ENCODE measurements at places on chromosomes 11 and 22.

GRCh38 chr11:38019072-38019775 lies 1421.2 kb upstream of the RAG2 start:
- no peak for DNase-seq

DNA sequence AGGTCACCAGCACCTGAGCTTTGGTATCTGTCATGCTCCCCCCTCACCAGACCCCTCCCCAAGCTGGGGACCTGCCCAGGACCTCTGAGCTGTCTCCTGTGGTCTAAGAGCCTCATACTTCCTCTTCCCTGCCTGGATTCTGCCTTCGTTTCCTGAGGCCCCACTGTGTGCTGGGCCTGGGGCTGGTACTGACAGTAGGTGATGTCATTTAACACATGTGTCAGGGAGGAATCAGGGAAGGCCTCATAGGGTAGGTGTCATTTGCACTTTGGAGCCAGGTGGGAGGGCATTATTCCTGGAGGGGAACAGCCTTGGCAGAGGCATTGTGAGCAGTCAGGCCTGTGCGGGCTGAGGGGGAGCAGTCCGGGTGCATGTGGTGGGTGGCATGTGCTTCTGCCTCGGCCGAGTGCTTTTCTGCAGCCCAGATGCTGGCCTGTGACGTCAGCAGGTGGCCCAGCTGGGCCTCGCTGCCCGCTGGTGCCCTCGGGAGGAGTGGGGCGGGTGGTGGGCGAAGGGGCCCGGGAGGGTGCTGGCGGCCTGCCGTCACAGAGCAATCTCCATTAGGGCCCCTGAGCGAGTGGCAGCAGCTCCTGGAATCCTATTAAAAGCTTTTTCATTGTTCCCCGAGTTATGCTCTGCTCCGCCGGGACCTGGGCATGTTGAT lies 9.1 kb downstream of the FLRT1 start:
- DNase-seq, result no peak

DNA sequence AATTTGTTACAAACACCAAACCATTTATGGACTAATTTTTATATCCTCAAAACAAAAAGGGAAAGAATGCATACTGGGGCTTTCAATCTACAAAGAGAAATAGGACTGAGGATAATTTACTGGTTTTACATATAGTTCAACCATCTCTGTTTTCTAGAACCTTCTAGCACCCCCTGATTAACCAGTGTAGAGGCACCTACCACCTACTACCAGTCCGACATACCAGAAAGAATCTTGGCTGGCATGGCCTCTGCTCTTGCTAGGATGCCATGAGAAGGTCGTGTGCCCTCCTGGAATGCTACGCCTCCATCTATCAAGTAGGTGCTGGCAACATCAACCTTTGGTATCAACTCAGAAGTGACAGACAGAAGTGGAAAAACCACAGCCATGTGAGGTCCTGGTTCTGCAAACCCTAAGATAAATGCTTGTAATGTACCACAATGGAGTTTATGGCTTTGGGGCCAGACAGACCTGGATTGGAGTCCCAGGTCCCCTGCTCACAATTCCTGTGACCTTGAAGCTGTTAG lies 28.2 kb downstream of the MYH9 start:
- DNase-seq, result no peak

- DNase-seq, result no peak
Measured at GRCh38 chr22:22397292-22397870, 111.2 kb downstream of the ZNF280B start.

- DNase-seq, result no peak
Measured at GRCh38 chr22:48842583-48842945, 985.1 kb downstream of the BRD1 start.

GRCh38 chr11:38153985-38154384 lies 1555.9 kb upstream of the RAG2 start:
- DNase-seq, result no peak

GRCh38 chr11:70786021-70786665 lies 387.8 kb downstream of the CTTN start:
- DNase-seq, result no peak

GRCh38 chr22:38028344-38029130 lies 28.7 kb upstream of the PICK1 start:
- DNase-seq, result no peak

DNA sequence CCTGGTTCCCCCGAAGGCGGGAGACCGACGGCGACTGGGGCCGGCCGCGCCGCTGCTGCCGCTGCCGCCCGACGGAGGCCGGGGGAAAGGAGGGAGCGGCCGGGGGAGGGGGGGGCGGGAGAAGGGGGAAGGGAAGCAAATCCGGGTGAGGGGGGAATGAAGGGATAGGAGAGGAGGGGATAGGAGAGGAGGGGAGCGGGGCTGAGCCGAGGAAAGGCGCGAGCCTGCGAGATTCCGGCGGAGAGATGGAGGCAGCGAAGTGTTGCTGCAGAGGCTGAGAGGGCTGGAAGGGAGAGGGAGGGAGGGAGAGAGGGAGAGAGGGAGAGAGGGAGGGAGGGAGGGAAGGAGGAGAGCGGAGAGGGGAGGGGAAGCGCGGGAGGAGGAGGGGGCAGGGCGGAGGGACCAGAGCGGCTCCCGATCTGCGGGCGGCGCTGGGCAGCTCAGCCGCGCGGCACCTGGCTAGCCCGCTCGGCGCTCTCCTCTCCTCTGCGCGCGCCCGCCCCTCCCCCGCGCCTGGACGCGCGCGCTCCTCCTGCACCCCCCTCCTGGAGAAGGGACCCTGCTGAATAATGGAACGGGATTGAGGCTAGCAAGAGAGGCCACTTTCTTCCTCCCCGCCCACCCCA lies 52.3 kb downstream of the SLC22A12 start:
- DNase-seq, result no peak

DNA sequence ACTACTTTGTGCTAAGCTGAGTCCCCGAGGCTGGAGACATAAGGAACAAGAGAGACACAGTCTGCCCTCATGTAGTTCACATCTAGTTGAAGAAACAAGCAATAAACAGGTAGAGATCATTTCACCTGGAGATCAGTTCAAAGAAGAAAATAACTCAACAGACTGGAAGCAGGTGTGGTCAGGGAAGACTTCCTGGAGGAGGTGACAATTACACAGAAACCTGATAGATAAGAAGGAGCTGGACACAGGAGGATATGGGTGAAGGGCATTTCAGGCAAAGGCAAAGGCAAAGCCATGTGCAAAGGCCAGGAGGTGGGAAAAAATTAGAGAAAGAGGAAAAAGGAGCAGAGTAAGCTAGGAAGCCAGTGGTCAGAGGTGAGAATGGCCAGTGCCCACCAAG lies 115.6 kb downstream of the MN1 start:
- no peak for DNase-seq

DNA sequence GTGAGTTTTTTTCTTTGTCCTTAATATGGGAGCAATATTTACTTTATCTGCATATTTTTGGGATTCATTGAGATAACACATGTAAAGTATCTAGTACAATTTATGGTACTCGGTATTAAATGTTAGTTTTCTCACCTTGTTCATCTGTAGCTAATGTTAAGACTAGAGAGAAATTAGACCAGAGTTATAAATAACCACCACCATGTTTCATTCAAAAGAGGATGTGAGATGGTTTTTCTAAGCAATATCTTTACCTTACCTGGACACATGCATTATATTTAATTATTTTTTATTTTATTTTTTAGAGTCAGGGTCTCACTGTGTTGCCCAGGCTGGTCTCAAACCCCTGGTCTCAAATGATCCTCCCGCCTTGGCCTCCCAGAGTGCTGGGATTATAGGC lies 18.4 kb downstream of the ARHGAP42 start:
- DNase-seq, result no peak

GRCh38 chr11:116946414-116946813 lies 109.0 kb upstream of the APOA1 start:
- DNase-seq, result no peak

DNA sequence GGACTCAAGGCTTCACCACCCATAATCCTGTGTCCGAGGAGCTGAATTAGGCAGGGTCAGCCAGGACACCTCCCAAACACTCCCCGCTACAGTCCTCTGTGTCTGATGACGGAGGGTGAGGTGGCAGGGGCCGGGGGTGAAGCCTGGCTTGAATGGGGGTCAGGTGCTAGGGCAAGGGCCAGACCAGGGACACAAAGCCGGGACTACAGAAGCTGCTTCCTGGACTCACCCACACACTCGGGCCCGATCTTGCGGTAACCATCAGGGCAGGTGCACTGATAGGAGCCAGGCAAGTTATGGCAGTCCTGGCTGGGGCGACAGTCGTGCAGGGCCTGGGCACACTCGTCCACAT lies 2.3 kb downstream of the EFEMP2 start:
- no peak for DNase-seq

DNA sequence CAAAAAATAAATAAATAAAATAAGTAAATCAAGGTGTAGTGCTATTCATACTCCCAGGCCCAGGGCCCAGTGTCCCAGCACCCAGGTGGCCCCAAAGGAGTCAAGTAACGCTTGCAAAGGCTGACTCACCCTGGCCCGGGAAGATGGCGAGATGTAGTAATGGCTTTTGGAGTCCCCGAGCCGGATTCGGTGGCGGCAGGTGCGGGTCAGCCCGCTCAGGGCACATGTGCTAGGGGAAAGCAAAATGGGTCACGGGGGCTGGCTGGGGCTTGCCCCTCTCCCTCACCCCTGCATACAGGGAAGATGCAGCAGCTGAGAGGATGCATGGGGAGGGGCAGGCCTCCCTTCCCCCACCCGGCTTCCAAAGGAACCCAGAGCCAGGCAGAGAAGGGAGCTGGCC lies 11.0 kb upstream of the FADS3 start:
- DNase-seq, result no peak

- no peak for DNase-seq
Measured at GRCh38 chr11:119704849-119705248, 24.2 kb downstream of the NECTIN1 start.

- no peak for DNase-seq
Measured at GRCh38 chr22:25844601-25845000, 102.6 kb downstream of the MYO18B start.

DNA sequence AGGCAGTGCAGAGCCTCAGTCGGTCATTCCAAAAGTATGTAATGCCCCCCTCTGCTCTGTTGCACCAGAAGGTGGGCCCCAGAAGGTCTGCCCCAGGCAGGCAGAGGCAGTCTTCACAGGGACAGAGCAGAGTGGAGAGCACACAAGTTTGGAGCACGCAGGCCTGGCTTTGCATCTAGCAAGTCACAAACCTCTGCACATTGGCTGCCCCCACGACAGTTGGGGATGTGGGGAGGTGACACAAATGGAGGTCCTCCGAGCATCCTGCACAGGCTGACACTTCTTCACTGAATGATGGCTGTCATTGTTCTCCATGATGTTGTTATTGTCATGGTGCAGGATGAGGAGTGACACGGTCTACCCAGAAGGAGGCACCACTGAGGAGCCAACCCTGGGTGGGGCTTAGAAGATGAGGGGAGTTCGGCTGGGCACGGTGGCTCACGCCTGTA lies 11.9 kb downstream of the TOM1 start:
- DNase-seq, result no peak

GRCh38 chr22:20002636-20003035 lies 14.0 kb downstream of the ARVCF start:
- DNase-seq, result no peak

- no peak for DNase-seq
Measured at GRCh38 chr11:118511601-118512000, 15.7 kb upstream of the TTC36 start.

DNA sequence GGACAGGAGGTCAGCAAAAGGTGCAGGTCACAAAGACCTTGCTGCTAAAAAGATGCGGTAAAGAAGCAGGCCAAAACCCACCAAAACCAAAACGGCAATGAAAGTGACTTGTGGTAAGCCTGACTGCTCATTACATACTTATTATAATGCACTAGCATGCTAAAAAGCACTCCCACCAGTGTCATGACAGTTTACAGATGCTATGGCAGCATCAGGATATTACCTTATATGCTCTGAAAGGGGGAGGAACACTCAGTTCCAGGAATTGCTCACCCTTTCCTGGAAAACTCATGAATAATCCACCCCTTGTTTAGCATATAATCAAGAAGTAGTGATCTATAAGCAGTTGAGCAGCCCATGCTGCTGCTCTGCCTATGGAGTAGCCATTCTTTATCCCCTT lies 45.2 kb upstream of the SLC5A12 start:
- DNase-seq, result no peak

DNA sequence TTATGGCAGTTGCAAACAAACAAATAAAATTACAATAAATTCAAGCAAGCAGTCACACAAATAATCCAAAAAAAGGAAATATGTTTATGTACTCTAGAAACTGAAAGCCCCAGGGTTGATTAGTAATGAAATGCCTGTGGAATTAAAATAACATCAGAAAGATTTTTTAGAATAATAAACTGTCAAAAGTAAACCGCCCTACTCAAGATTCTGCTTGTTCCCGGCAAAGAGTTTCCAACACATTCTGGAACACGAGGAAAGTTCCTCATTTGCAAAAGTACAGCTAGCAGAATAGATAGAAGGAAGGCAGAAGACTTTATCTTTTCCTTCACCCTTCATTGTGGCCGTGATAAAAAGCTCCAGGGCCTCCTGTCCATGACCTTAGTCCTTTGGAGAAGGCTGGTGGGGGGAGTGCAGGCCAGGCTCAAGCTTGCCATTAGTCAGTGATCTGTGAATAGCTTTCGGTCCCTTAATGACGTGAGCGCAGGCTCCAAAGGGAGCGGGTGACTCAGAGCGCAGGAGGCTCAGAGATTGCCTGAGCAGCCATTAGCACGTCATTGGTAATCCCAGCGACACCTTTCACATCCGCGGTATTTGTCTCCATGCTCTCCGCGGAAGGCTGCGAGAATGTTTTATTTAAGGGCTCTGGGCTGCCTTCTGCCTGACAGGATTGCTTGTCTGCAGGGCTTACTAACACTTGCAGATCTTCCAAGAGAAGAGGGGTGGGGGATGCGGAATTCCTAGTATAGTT lies 458.3 kb downstream of the METTL15 start:
- peak; percentile 87 for DNase-seq

GRCh38 chr11:32448232-32448631 lies 12.9 kb upstream of the WT1 start:
- DNase-seq, result no peak

DNA sequence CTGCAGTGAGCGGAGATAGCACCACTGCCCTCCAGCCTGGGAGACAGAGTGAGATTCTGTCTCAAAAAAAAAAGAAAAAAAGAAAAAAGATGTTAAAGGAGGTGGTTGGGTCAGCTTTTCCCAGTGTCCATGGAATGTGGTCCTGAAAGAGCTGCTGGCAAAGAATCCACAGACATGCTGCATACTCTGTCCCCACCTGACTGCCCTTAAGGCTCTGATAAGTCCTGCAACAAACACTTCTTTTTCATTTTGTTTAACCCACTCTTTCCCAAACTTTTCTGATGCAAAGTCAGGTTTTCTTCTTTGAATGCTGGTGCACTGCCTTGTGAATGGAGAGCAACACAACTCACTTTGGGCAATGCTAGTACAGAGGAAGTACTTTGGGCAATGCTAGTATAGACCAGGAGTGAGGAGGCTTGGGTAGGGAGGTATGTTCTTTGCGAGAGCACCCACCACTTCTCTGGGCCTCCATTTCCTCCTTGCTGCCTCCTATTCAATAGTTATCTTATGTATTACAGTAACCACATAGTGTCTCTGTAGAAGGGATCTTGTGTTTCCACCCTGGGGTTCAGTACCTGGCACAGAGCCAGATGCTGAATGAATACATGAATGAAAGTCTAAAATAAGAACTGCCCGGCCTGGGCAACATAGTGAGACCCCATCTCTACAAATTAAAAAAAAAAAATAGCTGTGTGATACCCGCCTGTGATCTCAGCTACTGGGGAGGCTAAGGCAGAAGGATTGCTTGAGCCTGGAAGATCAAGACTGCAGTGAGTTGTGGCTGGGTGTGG lies 18.9 kb downstream of the LIF start:
- no peak for DNase-seq

- DNase-seq, result no peak
Measured at GRCh38 chr11:110312670-110313069, 16.3 kb upstream of the RDX start.

All from AG09309 (cell line).